ENCODE measurements at places on chromosomes 3 and 15.

- no peak for DNase-seq
Observed at GRCh38 chr3:36401056-36401455, 20.8 kb downstream of the STAC start.

DNA sequence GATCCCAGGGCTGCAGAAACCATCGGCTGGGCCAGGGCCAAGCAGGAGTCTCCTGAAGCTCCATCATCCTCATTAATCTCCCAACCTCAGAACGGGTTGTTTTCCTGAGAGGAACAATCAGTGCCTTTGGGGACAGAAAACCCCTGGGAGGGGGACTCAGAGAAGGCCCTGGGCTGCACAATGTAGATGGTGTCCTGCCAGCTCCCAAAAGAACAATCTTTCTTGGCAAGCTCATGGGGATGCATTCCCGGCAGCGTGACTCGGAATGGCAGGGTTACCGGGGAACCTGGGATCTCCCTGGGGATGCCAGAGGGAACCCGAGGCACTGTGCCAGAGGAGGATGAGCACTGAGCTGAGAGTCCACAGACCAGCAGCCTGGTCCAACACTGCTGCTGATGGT lies 72.1 kb upstream of the ATP2B2 start:
- peak; percentile 44 for DNase-seq

DNA sequence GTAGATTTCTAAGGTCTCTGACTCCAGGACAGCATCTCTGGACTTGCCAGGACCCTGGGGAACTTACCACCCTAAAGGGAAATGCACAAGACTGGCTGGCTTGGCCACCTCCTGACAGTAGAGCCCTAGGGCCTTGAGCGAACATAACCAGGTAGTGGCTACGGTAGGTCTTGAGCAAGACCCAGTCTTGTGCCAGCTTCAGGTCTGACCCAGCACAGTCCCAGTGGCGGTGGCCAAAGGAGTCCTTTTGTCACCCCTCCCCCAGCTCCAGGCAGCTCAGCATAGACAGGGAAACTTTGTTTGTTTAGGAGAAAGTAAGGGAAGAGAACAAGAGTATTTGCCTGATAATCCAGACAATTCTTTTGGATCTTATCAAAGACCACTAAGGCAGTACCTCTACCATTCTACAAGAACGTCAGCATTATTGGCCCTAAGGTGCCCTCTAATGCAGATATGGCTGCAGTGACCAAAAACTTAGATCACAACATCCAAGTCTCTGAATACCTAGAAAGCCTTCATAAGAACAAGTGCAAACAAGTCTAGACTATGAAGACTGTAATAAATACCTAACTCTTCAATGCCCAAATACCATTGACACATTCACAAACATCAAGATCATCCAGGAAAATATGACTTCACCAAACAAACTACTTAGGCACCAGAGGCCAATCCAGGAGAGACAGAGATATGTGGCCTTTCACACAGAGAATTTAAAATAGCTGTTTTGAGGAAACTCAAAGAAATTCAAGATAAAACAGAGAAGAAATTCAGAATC lies 38.7 kb upstream of the FBN1 start:
- no peak for DNase-seq

- DNase-seq: no peak
Observed at GRCh38 chr15:36251450-36251849, 328.0 kb upstream of the CDIN1 start.

- no peak for DNase-seq
Observed at GRCh38 chr3:72081471-72082185, 296.7 kb upstream of the PROK2 start.

DNA sequence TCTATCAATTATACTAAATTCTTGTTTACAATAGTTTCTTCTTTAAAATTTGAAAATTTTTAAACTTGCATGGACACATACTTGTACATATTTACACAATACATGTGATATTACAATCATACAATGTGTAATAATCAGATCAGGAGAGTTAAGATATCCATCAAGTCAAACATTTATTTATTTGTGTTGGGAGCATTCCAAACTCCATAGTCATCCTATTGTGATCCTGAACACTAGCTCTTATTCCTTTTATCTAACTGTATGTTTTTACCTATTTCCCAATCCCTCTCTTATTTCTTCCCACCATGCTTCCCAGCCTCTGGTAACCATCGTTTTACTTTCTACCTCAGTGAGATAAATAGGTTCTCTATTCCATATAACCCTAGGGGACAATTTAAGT lies 1219.2 kb downstream of the ZPLD1 start:
- DNase-seq: no peak

DNA sequence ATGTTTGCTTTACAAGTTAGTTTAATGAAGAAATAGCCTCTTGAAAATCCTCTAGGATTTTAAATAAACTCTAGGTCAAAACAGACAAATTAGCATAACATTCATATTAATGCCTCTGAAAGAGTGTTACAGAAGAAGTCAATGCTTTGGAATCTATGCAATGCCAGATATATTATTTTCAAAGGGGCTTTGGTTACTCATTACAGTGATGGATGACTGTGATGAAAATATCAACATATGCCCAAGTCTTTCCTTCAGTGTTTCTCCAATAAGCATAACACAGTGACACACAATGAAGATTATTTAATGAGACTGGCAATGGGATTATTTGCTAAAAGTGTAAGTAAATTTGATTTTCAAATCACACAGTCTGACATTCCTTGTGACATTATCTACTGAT lies 1247.2 kb downstream of the ROBO2 start:
- no peak for DNase-seq

DNA sequence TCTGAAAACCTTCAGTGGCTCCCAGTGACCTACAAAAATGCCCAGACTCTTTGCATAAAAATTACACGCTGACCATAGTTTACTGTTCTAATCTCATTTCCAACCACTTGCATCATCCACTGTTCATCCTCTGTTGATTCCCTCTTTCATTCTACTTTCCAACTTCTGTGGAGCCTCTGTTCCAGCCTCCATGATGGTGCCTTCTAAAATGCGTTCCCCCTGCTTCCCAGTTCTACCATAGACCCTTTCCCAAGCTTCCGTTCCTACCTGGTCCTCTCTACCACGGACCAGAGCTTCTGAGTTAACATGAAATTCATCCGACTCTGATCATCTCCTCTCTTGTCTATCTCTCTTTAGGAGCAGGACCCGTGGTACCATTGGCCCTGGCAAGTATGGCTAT lies 127.0 kb downstream of the THSD4 start:
- no peak for DNase-seq

- DNase-seq: no peak
Observed at GRCh38 chr15:68598171-68599152, 19.7 kb downstream of the CORO2B start.

DNA sequence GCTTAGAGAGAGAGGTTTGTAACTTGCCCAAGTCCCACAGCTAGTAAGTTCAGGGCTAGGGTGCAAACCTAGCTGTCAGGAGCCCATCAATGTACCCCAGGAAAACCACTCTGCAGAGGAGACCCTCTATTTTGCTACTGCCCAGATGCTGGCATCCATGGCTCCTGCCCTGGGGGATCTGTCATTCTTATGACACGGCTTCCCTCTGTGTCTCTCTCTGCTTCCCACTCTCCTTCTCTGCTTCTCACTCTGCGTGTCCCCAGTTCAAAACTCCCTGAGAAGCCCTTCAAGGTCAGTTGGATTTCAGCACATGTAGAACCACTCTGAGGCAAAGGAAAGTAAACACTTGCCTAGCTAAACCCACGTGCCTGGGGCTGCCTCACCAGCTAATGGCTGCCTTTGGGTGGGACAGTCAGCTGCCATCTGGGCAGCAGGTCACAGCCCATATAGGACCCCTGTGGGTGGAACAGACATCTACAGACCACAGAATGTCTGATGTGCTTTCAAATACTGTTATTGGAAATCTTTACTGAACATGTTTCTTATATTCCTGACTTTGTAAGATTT lies 29.4 kb upstream of the SLCO2A1 start:
- DNase-seq: no peak

DNA sequence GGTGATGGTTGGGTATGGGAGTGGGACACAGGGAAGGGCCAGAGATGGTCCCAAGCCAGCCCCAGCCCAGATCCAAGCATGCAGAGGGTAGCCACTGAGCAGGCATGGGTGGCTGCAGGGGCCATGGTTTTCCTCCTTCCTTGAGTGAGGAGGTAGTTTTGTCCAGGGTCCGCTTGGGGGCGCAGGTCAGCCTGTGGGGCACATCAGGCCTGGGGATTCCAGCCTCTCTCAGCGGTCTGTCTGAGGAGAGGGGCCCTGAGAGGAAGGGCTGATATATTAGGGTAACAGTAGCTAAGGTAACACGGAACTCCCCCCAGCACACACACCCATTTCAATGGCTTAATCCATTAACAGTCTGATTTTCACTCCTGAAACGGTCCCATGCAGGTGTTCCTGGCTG lies 22.7 kb upstream of the LCTL start:
- DNase-seq: no peak

DNA sequence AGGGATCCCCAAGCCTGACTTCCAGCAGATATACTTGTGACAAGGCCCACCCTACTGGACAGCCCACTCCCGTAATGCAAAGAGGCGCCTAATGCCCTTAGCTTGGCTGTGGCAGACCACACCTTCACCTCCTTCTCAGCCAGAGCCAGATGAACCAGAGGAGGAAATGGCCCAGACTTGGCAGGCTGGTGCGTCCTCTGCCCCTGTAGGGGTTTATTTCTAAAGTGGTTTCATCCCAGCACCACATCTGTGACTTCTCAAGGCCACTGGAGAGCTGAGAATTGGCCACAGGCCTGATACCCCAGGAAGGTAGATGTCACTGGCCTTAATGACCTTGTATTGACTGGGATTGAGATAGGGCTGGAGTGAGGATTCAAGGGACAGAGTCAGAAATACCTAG lies 29.5 kb downstream of the BOC start:
- DNase-seq: no peak

- no peak for DNase-seq
Observed at GRCh38 chr15:32715276-32715675, 2.5 kb upstream of the GREM1 start.

DNA sequence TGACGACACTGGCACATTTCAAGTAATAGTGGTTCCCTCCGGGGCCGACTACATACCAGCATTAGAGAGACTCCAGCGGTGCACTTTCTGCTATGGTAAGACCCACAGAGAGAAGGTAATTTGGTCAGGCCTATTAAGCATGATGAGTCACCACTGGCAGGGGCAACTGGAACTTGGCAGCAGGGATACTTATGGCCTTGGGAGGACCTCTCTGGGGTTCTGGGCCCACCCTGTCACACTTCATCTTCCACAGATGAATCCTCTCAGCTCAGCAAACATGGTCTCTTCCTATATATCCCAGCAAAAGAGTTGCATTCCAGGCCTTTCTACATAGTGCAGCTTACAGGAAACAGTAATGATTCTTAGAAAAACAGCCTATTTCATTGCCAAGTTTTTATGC lies 88.0 kb downstream of the PIK3R4 start:
- no peak for DNase-seq

GRCh38 chr3:120442975-120443517 lies 7.7 kb downstream of the FSTL1 start:
- DNase-seq: no peak

DNA sequence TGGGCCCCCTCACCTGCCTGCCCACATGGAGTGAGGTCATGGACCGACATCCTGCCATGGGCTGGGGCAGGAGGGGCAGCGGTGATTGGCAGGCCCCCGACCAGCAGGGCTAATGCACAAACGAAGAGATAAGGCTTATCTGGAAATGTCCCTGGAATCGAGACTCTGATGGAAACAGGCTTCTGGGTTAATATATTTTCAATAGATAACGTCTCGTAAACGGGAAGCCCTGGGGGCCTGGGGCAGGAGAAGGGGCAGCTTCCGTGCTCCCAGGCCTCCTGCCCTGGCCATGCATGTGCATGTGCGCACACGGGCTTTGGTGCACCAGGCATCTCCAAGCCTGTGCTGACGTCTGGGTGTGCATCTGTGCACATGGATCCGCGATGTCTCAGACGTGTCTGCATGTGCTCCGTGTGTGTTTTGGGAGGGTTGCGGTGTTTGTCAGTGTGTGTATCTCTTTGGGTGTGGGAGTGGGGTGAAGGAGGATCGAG lies 55.1 kb downstream of the DNAJB8 start:
- no peak for DNase-seq

DNA sequence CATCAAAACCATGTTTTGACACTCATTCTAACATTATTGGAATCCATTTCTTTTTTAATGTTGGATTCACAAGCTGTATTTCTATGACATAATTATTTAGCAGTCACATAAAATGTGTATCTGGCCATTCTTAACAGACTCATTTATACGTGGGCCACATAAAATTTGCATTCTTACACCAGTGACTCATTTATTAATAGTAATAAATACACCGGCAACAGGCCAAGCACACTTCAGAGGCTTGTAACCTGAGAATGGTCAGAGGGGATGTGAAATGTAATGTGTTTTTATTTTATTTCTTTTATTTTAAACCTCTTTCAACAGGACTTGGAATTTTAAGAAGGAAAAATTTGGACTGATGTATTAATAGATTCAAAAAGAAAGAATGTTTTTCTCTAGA lies 384.9 kb upstream of the RARB start:
- no peak for DNase-seq

All from hypothalamus (tissue), 51 donors.